ENCODE measurements at places on chromosomes 6 and 20. TPM values are rescaled to one million over a fixed set of nuclear protein-coding genes. Genes with fewer than 3 reads are reported as not detected.

DNA sequence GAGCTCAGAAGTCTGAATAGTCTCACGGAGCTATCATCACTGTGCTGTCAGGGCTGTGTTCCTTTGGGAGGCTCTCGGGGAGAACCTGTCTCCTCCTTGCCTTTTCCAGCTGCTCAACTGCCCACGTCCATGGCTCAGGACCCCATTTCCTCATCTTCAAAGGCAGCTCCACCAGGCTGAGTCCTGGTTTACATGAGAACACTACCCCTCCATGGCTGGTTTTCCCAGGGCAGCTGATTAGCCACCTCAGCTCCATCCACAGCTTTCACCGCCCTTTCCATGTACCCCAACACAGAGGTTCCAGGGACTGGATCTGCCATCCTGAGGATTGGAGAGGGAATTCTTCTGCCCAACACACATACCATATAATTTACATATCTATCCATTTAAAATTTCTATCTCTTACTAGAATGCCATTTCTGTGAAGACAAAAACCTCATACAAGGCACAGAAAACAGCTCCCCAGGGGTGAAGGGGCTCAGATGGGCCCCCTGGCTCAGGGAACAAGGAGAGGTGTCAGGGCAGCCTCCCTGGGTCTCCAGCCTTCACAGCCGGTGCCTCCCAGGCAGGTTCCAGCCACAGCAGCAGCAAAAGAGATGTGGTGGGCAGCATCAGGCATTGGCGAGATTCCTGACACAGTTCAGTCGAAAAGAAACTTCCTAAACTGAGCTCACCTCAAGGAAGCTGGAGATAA is 2.2 kb upstream of the RAET1E start:
- no peak for DNase-seq

The DEFB132 gene
- not detected for total RNA-seq

The CFAP61 gene
- total RNA-seq = not detected

The LY6G5C gene
- 1.7 TPM for total RNA-seq
